ENCODE measurements at places on chromosomes 3 and 15. TPM values are rescaled to one million over a fixed set of nuclear protein-coding genes. Genes with fewer than 3 reads are reported as not detected.
A peak's percentile ranks its signal among the peaks of the same experiment; 100 is the strongest.

DNA sequence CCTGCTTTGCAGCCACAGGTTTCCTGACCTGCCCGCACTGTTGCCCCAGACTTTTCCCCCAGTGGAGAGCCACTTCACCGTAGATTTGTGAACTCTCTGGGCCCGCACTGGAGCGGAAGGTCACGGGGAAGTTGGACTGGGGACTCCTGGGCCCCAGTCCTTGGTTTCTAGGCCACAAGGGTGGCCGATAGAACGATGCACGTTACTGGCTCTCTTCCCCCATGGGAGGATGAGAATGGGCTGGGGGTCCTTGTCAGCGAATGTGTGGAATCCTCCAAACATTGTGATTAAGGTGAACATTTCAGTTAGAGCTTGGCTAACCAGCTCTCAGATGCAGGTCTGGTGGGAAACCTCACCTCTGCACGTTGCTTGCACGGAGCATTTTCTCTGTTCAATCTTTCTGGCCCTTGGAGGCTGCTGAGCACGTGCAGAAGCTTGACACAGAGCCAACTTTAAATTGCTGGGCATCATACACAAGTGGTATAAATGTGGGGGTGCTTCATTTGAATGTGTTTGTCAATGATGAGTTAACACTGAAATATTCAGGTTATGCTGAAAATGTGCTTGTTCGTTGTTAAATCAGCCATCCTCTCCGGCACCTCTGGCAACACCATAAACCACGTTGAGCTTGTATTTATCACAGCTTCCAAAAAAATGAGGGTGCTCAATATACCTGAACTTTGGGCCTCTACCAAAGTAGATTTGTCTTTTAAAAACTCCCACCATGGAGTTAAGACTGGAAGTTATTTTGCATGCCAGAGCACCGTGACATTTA lies 976 bp downstream of the DIS3L start:
- no peak for DNase-seq
- no peaks in the 10 kb centered on the region for H3K27me3 ChIP-seq
- peak overlapping the region; percentile 73 for H3K4me3 ChIP-seq
- peak overlapping the region; percentile 74 for H3K27ac ChIP-seq
- H3K36me3 ChIP-seq: peaks cover 8% of the 10 kb centered on the region

- H3K27me3 ChIP-seq: no peaks in the 10 kb centered on the region
- H3K27ac ChIP-seq: no peak overlapping the region
- DNase-seq: no peak
- no peak overlapping the region for H3K4me3 ChIP-seq
These were observed 1351.5 kb downstream of the ZPLD1 start for GRCh38 chr3:103786296-103786695.

DNA sequence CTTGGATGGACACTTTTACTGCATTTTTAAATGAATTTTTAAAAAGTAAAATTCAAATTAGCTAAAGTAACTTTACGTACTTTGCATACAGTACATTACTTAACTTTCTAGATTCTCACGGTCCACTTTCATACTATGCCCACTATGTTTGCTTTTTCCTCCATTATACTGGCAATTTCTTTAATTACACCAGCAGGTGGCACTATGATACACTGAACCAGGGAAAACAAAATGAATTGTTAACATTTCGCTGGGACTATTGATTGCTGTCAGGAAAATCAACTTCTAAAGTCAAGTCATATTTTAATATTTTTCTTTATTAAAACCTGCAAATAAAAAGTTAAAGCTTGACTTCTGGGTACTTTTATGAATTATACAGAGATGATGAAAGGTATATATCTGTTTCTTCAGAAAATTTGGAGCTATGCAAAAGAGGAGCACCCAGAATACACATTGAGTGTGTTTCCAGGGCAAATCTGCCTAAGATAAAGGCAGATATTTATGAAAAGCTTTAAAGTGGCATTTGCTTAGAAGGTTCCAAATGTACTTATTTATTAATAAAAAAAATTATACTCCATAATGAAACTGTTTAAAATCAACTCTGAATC lies 21.8 kb upstream of the POU1F1 start:
- no peaks in the 10 kb centered on the region for H3K4me1 ChIP-seq
- no peak overlapping the region for H3K27ac ChIP-seq
- H3K36me3 ChIP-seq: no peaks in the 10 kb centered on the region
- DNase-seq: peak; percentile 39
- H3K27me3 ChIP-seq: no peaks in the 10 kb centered on the region
- no peak overlapping the region for H3K4me3 ChIP-seq

GRCh38 chr3:72178463-72179106 lies 393.6 kb upstream of the PROK2 start:
- peaks cover 46% of the 10 kb centered on the region for H3K4me1 ChIP-seq
- H3K27ac ChIP-seq: no peak overlapping the region
- no peaks in the 10 kb centered on the region for H3K36me3 ChIP-seq
- no peak overlapping the region for H3K4me3 ChIP-seq
- H3K27me3 ChIP-seq: peaks cover 16% of the 10 kb centered on the region
- DNase-seq: no peak

- DNase-seq: no peak
- no peak overlapping the region for H3K4me3 ChIP-seq
- no peaks in the 10 kb centered on the region for H3K36me3 ChIP-seq
- no peak overlapping the region for H3K27ac ChIP-seq
- no peaks in the 10 kb centered on the region for H3K4me1 ChIP-seq
These were observed 29.3 kb upstream of the DLG1 start for GRCh38 chr3:197327701-197328100.

- no peaks in the 10 kb centered on the region for H3K36me3 ChIP-seq
- no peak for DNase-seq
- no peak overlapping the region for H3K4me3 ChIP-seq
- no peaks in the 10 kb centered on the region for H3K4me1 ChIP-seq
- H3K27ac ChIP-seq: no peak overlapping the region
- no peaks in the 10 kb centered on the region for H3K27me3 ChIP-seq
These were observed 651.9 kb downstream of the NLGN1 start for GRCh38 chr3:174049472-174049871.

DNA sequence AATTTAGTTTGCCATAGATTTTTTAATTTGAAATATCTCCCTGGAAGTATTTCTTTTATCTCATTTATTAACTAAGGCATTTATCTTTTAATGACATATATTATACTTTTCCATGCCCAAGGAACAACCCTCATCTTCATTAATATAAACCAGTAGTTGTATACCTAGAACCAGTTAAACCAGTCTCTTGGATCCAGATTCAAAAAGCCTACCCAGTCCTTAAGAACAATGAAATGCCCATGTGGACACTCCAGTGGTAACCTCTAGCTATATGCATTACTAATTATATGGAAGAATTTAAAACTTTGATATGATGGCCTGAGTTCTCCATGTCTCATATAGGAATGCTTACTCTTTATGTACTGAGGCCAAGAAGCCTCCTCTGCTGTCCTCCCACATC lies 4.8 kb downstream of the SIDT1 start:
- no peak for DNase-seq
- H3K4me1 ChIP-seq: peaks cover 7% of the 10 kb centered on the region
- H3K27ac ChIP-seq: no peak overlapping the region
- no peak overlapping the region for H3K4me3 ChIP-seq

- H3K27me3 ChIP-seq: no peaks in the 10 kb centered on the region
- no peak for DNase-seq
- H3K4me1 ChIP-seq: no peaks in the 10 kb centered on the region
- no peak overlapping the region for H3K4me3 ChIP-seq
- H3K36me3 ChIP-seq: no peaks in the 10 kb centered on the region
These were observed 149.4 kb downstream of the IMPG2 start for GRCh38 chr3:101170806-101171558.

DNA sequence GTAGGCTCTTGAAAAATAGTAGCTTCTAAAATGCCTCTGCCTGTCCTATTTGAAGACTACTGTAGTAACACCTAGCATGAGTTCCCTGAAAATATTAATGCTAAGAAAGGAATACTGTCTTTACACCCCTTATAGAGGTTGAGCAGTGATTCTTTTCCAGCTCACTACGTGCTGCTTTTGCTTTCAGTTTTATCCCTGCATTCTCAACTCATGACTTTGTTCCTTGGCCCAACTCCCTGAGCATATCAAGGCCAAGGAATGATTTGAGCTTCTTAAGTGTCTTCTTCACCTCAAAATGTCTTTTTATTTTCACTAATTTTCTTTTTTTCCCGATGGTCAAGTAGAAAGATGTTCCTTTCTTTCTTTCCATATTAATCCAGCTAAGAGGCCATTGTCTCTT lies 16.5 kb upstream of the P2RY13 start:
- H3K27me3 ChIP-seq: no peaks in the 10 kb centered on the region
- H3K4me1 ChIP-seq: peaks cover 63% of the 10 kb centered on the region
- DNase-seq: peak; percentile 32
- no peaks in the 10 kb centered on the region for H3K36me3 ChIP-seq
- H3K27ac ChIP-seq: peak overlapping the region; percentile 68

GRCh38 chr15:100500226-100500990 lies 28.3 kb downstream of the CERS3 start:
- H3K27ac ChIP-seq: no peak overlapping the region
- no peak for DNase-seq
- H3K4me3 ChIP-seq: no peak overlapping the region
- H3K4me1 ChIP-seq: no peaks in the 10 kb centered on the region
- H3K27me3 ChIP-seq: peaks cover 11% of the 10 kb centered on the region

GRCh38 chr3:157534725-157535161 lies 31.5 kb upstream of the VEPH1 start:
- no peaks in the 10 kb centered on the region for H3K27me3 ChIP-seq
- no peak overlapping the region for H3K4me3 ChIP-seq
- no peaks in the 10 kb centered on the region for H3K36me3 ChIP-seq

- H3K36me3 ChIP-seq: no peaks in the 10 kb centered on the region
- H3K4me1 ChIP-seq: no peaks in the 10 kb centered on the region
- no peak overlapping the region for H3K27ac ChIP-seq
- no peak overlapping the region for H3K4me3 ChIP-seq
These were observed 9.8 kb upstream of the PLAAT1 start for GRCh38 chr3:193231201-193231600.

The CLDN18 gene
- polyA plus RNA-seq: not detected

DNA sequence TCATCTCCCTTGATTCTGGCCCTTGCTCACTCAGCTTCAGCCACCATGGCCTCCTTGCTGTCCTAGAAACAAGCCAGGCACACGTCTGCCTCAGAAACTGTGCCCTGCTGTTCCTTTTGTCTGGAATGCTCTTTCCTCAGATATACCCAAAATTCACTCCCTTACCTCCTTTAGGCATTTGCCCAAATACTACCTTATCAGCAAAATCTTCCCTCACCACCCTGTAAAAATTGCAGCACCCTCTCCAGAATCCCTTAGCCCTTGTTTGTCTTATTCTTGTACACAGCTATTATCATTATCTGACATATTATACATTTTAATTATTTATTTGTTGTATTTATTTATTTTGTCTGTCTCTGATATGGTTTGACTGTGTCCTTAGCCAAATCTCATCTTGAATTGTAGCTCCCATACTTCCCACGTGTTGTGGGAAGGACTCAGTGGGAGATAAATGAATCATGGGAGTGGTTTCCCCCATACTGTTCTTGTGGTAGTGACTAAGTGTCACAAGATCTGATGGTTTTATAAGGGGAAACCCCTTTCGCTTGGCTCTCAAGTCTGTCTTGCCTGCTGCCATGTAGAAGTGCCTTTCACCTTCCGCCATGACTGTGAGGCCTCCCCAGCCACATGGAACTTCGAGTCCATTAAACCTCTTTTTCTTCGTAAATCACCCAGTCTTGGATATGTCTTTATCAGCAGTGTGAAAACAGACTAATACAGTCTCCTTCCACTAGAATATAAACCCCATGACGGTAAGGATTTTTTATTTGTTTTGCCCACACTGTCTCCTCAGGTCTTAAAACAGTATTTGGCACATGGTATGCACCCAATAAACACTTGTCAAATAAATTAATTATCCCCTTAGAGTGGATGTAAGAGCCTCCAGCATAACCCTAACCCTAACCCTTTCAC lies 60.0 kb upstream of the STT3B start:
- no peak overlapping the region for H3K27ac ChIP-seq
- H3K4me3 ChIP-seq: no peak overlapping the region
- peak; percentile 2 for DNase-seq
- H3K4me1 ChIP-seq: no peaks in the 10 kb centered on the region
- no peaks in the 10 kb centered on the region for H3K36me3 ChIP-seq

The ROBO2 gene
- polyA plus RNA-seq: not detected

DNA sequence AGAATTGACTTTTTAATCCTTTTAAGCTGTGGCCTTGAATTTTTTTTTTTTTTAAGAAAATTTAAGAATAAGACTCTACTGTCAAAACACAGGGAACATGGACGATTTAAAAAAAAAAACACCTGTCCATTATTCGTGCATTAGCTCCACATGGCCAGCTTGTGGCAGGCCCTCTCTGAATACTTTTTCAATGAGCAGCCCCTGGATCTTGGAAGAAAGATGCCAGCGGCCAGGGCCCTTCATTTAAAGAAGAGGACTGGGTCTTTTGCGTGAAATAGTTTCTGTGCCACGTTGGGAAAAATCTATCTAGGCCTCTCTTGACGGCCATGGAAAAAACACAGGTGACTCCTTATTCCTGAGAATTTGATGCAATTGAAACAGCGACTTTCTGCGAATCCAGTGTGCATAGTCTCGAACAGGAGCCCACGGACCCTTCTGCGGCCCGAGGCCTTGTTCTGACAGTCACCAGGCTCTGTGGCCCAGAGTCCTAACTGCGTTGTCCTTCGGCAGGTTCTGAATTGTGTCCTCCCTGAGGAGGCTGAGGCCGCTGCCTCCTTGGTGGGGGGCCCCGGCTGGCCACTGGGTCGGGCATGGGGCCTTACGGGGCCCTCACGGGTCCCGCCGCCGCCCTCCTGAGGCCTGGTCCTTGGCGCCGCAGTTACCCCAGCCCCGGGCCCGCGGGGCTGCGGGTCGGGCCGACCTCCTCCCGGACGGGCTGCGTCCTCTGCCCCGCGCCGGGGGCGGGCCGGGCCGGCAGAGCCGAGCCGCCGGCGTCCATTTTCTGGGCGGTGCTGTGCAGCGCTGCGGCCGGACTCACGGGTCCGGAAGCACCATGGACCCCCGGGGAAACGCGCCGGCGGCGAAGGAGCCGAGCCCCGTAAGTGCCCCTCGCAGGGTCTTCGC lies 33.5 kb downstream of the ZBTB38 start:
- peaks cover 24% of the 10 kb centered on the region for H3K4me1 ChIP-seq
- H3K27ac ChIP-seq: peak overlapping the region; percentile 77
- H3K27me3 ChIP-seq: no peaks in the 10 kb centered on the region

DNA sequence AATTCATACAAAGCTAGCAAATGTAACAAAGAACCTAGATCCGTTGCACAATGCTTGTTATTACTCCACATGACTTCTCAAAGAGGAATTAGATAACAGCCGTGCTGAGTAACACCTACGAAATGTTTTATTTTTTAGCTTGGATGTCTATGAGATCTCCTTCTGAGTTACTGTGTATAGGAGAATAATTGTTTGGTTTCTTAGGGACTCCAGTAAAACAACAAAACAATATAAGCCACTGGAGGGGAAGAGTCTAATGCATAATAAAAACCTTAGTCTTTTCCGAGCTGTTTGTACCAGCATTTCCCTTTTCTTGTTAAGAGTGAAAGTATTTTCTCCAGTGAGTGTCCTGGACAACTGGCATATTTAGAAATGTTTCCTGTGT lies 15.6 kb downstream of the SNAP23 start:
- H3K27me3 ChIP-seq: no peaks in the 10 kb centered on the region
- H3K4me1 ChIP-seq: peaks cover 20% of the 10 kb centered on the region
- H3K27ac ChIP-seq: peak overlapping the region; percentile 41
- H3K36me3 ChIP-seq: peaks cover 68% of the 10 kb centered on the region

- H3K36me3 ChIP-seq: no peaks in the 10 kb centered on the region
- H3K4me1 ChIP-seq: peaks cover 68% of the 10 kb centered on the region
- no peak overlapping the region for H3K27ac ChIP-seq
- no peak overlapping the region for H3K4me3 ChIP-seq
These were observed 15.6 kb upstream of the RAF1 start for GRCh38 chr3:12679468-12679867.
